ENCODE measurements at places on chromosomes 3 and 15. TPM values are rescaled to one million over a fixed set of nuclear protein-coding genes. Genes with fewer than 3 reads are reported as not detected.

SAMD7 gene
- not detected for polyA plus RNA-seq

PIERCE2 gene
- 2.2 TPM for polyA plus RNA-seq

PLCH1 gene
- not detected for polyA plus RNA-seq

RETNLB gene
- not detected for polyA plus RNA-seq

GRIP2 gene
- not detected for polyA plus RNA-seq

TM6SF1 gene
- 0.29 TPM for polyA plus RNA-seq

All from IgD-negative memory B cell (primary cell).